ENCODE measurements at places on chromosomes 7 and 10. TPM values are rescaled to one million over a fixed set of nuclear protein-coding genes. Genes with fewer than 3 reads are reported as not detected.

DNA sequence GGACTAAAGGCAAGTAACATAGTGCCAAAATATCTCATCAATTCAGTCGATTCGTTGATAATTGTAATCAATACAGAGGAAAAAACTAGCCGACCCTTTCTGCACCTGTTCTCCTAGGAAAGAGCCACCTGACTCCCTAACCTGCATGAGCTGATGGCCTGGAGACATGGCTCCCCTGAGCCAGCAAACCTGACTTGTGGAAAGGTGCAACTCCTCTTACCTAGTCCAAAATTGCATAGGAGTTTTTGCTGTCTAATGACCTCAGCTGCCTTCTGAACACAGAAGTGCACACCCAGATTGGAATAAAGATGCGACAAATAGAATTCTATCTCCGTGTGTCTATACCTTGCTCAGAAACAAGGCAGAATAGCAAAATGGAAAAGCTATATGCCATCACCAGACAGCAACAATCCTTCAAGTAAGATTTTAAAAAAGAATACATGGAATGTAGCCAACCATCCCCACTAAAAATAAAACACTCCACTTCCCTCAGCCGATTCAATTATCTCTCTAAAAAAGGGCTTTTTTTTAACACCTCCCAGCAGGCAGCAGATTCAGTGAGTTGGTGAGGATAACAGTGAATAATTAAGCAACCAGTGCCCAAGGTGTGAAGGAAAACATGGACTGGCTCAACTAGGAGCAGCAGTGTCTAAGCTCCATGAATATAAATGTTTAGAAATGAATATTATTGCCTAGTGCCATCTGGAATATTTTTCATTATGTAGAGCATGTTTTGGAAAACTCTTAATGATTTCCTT is 26.6 kb upstream of the LMTK2 start:
- no peak for DNase-seq

DNA sequence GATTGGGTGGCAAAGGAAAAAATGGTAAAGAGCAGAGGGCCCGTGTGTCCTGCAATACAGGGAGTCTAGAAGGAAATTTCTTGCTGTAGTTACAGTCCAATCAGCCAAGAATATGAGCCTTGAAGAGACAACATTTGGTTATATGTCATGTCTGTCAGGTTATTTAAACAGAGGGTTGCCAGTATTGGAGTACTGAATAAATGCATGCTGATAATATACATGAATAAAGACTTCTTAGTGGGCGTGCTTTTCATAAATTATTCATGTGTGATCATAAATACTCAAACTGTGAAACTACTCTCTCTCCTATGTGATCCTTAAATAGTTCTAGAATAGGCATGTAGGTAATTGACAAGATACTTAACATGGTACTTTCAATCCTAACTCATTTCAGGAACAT is 249.0 kb downstream of the CRPPA start:
- DNase-seq, result no peak

The BHLHA15 gene
- total RNA-seq, result 0.51 TPM

The ZPBP gene
- not detected for total RNA-seq

The SLC35B4 gene
- 10.8 TPM for total RNA-seq

DNA sequence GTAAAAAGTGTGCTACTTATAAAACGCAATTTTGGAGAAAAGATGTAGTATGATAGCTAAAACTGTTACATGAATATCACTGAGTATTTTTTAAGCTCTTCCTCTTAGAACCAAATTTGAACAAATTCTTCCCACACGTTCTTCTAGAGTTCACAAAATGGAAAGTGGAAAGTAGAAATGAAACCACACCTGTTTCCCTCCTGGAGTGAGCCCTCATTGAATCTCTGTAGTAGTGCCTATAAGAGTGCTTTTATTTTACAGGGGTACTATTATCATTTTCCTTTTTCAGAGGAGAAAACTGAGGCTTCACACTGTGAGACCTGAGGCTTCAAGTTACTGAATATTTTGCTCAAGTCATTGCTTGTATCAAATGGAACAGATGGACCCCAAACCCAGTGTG is 393.0 kb downstream of the NRG3 start:
- DNase-seq, result no peak

The ANXA8 gene
- not detected for total RNA-seq

The ACSL5 gene
- 59.9 TPM for total RNA-seq

- DNase-seq, result no peak
Measured at GRCh38 chr10:49830846-49831245, 68.7 kb upstream of the OGDHL start.

DNA sequence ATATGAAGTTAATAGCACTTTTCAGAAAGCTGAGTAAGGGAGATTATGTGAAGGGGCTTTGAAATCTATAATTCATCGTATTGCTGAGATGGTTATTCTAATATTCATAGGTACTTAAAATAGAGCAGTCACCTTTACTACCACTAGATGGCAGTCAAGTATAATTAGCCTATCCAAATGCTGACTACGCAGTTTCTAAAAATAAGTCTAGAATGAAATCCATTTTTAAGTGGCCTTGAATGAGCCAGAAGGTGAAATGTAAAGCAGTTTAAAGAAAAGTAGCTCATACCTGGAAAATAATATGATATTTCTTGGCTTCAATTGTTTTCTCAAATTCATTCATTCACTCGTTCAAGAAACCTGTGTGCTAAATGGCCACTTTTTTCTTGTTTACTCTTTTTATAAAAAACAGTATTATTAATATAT is 1277.1 kb downstream of the GATA3 start:
- DNase-seq, result peak; percentile 50

- no peak for DNase-seq
Measured at GRCh38 chr10:7146189-7146588, 264.6 kb downstream of the SFMBT2 start.

The ACBD7 gene
- total RNA-seq, result 3.1 TPM

DNA sequence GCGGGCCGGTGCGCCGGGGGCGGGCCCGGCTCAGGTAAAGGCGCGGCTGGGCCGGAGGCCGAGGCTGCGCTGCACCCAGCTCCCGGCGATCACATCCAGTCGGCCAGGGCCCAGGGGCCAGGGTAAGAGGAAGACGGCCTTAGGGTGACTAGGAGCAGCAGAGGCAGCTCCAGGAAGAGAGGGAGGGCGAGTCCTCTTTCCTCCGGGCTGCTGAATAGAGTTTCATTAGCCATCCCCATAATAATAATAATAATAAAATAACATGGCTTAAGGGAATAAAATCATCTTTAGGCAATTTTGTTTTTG is 44.8 kb upstream of the CDK1 start:
- no peak for DNase-seq

GRCh38 chr7:130397051-130397757 is 16.9 kb downstream of the CPA1 start:
- DNase-seq, result no peak

The SOSTDC1 gene
- not detected for total RNA-seq

DNA sequence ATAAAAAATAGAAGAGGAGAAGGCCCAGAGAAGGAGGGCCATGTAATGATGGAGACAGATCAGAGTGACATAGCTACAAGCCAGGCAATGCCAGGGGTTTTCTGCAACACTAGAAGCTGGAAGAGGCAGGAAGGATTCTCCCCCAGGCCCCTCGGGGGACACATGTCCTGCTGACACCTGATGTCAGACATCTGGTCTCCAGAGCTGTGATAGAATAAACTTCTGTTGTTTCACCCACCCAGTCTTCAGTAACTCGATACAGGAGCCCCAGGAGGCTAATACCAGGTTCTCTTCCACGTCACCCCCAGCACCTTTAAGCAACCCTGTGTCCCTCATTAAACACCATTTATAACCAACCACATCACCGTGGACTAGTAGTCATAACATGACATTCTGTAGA is 94.9 kb downstream of the TMEM130 start:
- DNase-seq, result no peak

The NYAP1 gene
- 2.1 TPM for total RNA-seq

DNA sequence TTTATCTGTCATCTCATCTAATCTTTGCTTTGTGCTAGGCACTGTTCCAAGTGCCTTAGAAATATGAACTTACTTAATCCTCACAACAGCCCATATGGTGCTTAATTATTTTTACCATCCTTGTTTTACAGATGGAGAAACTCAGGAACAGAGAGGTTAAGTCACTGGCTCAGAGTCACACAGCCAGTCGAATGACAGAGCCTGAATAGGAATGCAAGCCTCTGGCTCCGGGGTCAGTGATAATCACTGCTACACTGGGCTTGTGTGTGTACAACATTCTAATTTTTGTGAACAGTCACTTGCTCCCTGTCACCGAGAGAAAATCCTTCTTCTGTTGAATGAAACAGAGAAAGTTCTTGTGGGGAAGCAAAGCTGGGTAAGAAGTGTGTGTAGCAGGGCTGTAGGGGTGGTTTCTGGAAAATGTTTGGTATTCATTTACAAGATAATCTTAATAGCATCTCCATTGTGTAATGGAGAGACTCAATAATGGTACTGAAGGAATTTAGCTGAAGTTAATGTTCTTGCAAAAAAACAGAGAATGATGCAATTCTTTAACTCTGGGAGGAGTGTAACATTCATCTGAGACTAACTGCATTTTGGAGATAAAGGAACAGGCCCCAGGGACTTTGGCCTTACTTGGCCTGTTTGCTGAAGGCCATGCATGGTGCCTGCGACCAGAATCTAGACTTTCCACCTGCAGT is 290.6 kb downstream of the FRMD4A start:
- no peak for DNase-seq

DNA sequence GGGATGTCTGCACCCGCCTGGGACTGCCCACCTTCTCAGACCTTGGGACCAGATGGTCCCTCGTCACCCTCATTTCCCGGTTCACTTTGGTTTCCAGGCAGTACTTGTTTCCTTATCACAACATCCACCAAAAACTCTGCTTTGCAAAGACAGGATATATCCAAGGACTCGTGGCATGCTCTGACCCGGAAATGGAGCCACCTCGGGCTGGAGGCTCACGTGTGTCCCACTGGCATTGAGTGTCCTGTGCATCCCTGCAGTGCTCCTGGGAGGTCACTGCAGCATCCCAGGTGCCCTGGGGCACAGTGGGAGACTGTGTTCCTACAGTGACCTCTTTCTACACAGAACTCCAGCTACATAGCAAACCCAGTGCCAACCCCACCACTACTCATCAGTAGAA is 611.9 kb upstream of the FOXK1 start:
- no peak for DNase-seq

DNA sequence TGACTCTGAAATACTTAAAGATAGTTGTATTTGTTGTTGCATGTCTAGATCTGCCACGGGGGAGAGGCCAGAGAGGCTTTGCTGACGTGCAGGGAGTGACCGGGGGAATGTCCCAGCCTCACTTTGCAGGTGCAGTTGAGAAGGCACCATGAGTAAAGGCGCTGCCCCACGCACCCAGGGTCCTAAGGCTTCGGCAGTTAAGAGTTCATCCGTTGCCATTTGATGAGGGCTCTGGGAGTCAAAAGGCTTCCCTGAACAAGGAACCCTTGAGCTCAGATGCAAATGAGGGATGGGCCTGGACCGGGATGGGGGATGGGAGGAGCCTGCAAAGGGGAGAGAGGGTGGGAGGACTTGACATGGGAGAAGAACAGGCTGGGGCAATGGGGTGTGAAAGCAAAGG is 20.4 kb downstream of the PPP2R2D start:
- DNase-seq, result no peak

GRCh38 chr7:37084303-37084702 is 360.0 kb upstream of the AOAH start:
- DNase-seq, result no peak

GRCh38 chr7:100367676-100368613 is 5.3 kb upstream of the PILRA start:
- DNase-seq, result no peak
